Effector memory CD8-positive, alpha-beta T cell (primary cell): ENCODE measurements at places on chromosomes 16 and 17.

DNA sequence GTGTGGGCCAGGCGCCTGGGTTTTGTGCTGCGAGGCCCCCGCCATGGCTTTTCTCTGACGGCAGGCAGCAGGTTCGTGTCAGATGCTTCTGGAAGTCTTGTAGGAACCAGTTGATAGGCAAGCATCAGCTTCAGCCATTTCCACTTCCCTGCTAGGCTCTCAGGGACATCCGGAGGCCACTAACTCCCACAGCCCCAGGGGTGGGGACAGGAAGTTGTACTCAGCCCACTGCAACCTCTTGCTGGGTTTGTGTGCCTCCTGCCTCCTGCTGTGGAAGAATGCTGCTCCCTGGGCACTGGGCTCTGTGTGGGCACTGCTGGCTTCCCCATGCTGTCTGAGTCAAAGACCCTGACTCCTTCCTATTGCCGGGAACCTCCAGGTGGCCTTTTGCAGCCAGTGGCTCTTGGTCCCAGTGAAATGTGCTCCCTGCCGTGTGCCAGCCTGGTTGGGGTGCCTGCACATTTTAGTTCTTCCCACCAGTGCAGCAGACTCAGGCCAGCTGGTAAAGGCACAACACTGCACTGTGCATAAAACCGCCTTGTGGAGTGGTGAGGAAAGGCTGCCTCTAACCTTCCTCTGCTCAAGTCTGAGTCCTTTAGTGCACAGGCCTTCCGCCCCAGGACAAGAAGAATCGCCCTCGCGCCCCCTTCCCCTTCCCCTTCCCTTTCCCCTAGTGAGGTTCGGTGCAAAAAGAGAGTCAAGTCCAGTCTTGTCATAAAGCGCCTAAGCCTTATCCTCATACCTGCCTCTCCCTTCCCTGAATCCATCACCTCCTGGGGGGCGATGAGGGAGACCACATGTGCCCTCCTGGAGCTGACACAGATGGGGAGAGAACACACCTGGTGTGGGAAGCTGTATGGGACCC lies 16.6 kb downstream of the LDHD start:
- H3K4me1 ChIP-seq = peaks cover 7% of the 10 kb centered on the region
- H3K4me3 ChIP-seq = peak overlapping the region; percentile 71
- H3K27me3 ChIP-seq = no peaks in the 10 kb centered on the region
- H3K36me3 ChIP-seq = peaks cover 8% of the 10 kb centered on the region

GRCh38 chr17:79219208-79219935 lies 144.7 kb downstream of the ENGASE start:
- no peaks in the 10 kb centered on the region for H3K36me3 ChIP-seq
- H3K27ac ChIP-seq = no peak overlapping the region
- peaks cover 6% of the 10 kb centered on the region for H3K4me1 ChIP-seq
- no peak for DNase-seq
- H3K27me3 ChIP-seq = peaks cover 99% of the 10 kb centered on the region

GRCh38 chr16:18941471-18941870 lies 15.3 kb upstream of the SMG1 start:
- DNase-seq = no peak
- no peak overlapping the region for H3K4me3 ChIP-seq
- peaks cover 2% of the 10 kb centered on the region for H3K4me1 ChIP-seq
- H3K27me3 ChIP-seq = no peaks in the 10 kb centered on the region
- no peaks in the 10 kb centered on the region for H3K36me3 ChIP-seq

- H3K36me3 ChIP-seq = peaks cover 8% of the 10 kb centered on the region
- H3K4me1 ChIP-seq = peaks cover 13% of the 10 kb centered on the region
- no peak for DNase-seq
- no peaks in the 10 kb centered on the region for H3K27me3 ChIP-seq
These were observed 2.3 kb downstream of the RND2 start for GRCh38 chr17:43027091-43028032.

- peaks cover 25% of the 10 kb centered on the region for H3K4me1 ChIP-seq
- H3K4me3 ChIP-seq = no peak overlapping the region
- H3K36me3 ChIP-seq = peaks cover 11% of the 10 kb centered on the region
- H3K27me3 ChIP-seq = no peaks in the 10 kb centered on the region
- DNase-seq = no peak
These were observed 143.8 kb downstream of the CLEC16A start for GRCh38 chr16:11088074-11088730.

GRCh38 chr17:58337600-58338453 lies 9.2 kb upstream of the TSPOAP1 start:
- peak; percentile 86 for DNase-seq
- H3K27me3 ChIP-seq = no peaks in the 10 kb centered on the region
- H3K27ac ChIP-seq = peak overlapping the region; percentile 95
- H3K36me3 ChIP-seq = peaks cover 62% of the 10 kb centered on the region
- H3K4me1 ChIP-seq = peaks cover 82% of the 10 kb centered on the region

GRCh38 chr17:50298018-50298417 lies 23.8 kb downstream of the TMEM92 start:
- peaks cover 17% of the 10 kb centered on the region for H3K27me3 ChIP-seq
- peaks cover 7% of the 10 kb centered on the region for H3K36me3 ChIP-seq
- H3K4me3 ChIP-seq = no peak overlapping the region
- peaks cover 3% of the 10 kb centered on the region for H3K4me1 ChIP-seq

GRCh38 chr16:30031477-30031918 lies 427 bp upstream of the TLCD3B start:
- peaks cover 90% of the 10 kb centered on the region for H3K27me3 ChIP-seq
- no peak for DNase-seq
- H3K27ac ChIP-seq = no peak overlapping the region

GRCh38 chr17:22138861-22139469 lies 446.6 kb downstream of the KCNJ18 start:
- no peaks in the 10 kb centered on the region for H3K36me3 ChIP-seq
- H3K27ac ChIP-seq = no peak overlapping the region
- no peak overlapping the region for H3K4me3 ChIP-seq
- H3K4me1 ChIP-seq = no peaks in the 10 kb centered on the region
- DNase-seq = no peak

GRCh38 chr17:49928837-49929475 lies 40.0 kb upstream of the DLX4 start:
- H3K4me1 ChIP-seq = no peaks in the 10 kb centered on the region
- H3K36me3 ChIP-seq = no peaks in the 10 kb centered on the region
- H3K27ac ChIP-seq = no peak overlapping the region
- DNase-seq = no peak
- no peak overlapping the region for H3K4me3 ChIP-seq
- peaks cover 93% of the 10 kb centered on the region for H3K27me3 ChIP-seq

DNA sequence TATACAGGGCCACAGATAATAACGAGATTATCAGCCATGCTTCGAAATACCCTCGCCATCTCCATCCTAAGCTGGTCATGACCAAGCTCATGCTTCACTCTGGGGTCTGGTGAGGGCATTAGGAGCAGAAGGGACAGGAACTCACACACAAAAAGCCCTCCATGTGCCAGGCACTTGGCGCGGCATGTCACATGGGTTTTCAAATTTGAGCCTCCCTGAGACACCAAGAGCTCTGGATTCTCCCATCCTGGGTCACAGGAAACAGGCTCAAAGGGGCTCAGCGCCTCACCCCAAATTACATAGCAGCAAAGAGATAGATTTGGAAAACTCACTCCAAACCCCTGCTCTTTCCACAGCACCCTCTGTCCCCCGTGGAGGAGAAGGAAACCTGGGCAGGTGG lies 239.5 kb downstream of the GSG1L start:
- H3K36me3 ChIP-seq = no peaks in the 10 kb centered on the region
- H3K4me1 ChIP-seq = no peaks in the 10 kb centered on the region
- no peak for DNase-seq

DNA sequence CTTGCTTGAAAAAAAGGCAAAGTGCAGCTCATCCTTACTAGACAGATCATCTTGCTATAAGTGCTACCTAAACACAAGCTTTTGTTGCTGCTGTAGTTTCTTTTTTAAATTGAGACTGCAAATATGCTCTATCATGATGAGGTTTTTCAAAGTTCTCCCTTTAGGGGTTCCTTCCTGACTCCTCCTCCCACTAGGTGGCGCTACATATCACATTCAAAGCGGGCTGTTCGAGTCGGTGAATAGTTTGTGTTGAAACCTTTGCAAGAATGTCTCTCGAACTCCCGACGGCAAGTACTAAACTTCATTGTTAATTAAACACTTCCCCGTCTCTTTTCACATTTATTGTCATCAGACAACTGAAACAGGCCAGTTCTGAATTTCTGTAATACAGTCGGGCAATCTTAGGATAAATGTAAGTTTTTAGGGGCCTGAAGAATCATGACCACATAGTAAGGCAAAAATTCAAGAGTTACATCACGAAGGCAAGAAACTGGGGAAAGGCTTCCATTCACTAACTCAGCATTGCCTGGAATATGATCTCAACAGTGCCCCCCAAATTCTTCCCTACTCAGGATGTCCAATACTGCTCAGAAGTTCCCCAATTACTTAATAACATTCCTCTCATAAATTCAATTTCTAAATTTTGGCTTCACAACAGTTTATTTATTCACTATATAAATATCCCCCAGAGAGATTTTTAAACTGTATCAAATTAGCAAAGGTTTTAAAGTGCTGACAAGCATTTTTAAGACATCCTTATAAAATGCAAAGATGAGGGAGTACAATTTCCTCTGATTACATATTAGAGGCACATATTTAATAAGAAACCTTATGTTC lies 6.7 kb downstream of the HS3ST3A1 start:
- peaks cover 2% of the 10 kb centered on the region for H3K36me3 ChIP-seq
- no peak overlapping the region for H3K4me3 ChIP-seq
- DNase-seq = peak; percentile 82
- H3K27ac ChIP-seq = no peak overlapping the region
